ENCODE measurements at places on chromosomes 12 and 14.

DNA sequence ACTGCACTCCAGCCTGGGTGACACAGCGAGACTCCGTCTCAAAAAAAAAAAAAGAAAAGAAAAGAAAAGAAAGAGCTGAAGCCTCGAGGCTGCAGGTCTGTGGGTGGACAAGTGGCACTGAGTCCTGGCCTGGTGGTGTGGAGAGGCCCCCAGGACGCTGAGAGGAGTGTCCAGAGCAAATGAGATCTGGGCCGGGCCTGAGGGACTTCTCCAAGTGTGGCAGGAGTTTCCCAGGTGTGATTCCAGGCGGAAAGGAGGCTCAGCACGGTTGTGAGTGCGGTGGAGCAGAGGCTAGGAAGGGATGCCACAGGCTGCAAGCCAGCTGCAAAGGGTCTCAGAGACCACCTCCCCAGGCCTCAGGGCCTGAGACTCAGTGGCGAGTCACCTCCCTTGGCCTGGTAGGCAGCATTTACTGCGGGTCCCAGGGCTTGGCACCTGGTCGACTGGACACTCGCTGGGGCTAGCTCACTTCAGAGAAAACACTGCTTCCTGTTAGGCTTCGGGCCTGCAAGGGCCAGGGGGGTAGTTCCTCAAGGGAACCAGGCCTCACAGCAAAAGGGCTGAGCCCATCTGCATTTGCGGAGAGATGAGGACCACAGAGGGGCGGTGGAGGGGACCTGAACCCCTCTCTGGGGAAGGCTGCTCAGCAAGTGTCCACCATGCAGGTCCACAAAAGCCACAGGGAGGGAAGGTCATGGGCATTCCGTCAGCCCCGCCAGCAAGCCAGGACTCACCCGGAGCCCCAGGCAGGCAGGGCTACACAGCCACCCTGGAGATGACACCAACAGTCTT is 11.7 kb downstream of the TTC7B start:
- no peak for DNase-seq

- no peak for DNase-seq
Measured at GRCh38 chr12:86122846-86123468, 133.2 kb downstream of the MGAT4C start.

DNA sequence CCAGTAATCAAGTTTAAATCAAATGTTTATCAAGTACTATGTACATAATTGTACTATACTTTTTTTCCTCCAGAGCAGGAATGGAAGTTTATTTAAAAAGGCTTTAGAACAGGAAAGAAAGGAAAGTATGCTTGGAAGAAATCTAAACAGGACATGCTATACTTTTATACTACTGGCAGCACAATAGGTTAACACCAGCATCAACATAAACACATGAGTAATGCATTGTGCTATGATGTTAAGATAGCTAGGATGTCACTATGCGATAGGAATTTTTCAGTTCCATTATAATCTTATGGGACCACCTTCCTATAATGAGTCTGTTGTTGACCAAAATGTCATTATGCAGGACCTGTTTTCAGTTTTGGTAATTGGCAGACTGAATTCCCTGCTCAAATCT is 41.5 kb upstream of the ANKS1B start:
- no peak for DNase-seq

- DNase-seq: no peak
Measured at GRCh38 chr12:117120787-117121186, 21.6 kb upstream of the TESC start.

- no peak for DNase-seq
Measured at GRCh38 chr12:16891673-16892072, 285.7 kb upstream of the LMO3 start.

- no peak for DNase-seq
Measured at GRCh38 chr12:31645924-31646323, 13.6 kb upstream of the ETFBKMT start.

GRCh38 chr12:52004042-52004648 is 2.6 kb upstream of the TAMALIN start:
- DNase-seq: no peak

DNA sequence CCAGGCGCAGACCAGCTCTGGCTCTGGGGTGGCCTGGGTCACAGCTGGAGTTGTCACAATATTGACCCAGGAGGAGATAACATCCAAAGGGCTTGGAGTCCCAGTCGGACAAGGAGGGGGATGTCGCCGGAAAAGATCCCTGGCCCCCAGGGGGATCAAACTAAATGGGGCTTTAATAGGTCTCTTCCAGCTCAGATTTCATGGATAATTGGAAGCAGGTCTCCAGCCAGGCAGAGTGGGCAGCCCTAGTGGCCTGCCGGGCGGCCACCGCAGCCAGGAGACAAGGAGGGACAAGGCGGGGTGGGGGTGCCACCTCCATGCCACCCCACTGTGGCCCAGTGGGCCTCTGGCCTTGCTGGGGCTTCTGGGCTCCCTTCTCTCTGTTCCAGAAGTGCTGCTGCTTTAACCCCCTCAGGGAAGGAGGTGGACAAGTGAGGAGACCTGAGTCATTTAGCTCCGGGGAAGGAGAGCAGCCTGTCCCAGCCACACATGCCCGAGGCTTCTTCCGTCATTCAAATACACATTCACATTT is 23.1 kb upstream of the PGF start:
- DNase-seq: no peak

DNA sequence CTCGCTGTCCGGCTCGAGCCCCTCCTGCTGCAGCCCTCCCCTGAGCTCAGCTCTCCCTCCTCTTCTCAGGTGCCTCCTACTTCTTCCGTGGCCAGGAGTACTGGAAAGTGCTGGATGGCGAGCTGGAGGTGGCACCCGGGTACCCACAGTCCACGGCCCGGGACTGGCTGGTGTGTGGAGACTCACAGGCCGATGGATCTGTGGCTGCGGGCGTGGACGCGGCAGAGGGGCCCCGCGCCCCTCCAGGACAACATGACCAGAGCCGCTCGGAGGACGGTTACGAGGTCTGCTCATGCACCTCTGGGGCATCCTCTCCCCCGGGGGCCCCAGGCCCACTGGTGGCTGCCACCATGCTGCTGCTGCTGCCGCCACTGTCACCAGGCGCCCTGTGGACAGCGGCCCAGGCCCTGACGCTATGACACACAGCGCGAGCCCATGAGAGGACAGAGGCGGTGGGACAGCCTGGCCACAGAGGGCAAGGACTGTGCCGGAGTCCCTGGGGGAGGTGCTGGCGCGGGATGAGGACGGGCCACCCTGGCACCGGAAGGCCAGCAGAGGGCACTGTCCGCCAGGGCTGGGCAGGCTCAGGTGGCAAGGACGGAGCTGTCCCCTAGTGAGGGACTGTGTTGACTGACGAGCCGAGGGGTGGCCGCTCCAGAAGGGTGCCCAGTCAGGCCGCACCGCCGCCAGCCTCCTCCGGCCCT is 22.8 kb downstream of the MMP17 start:
- DNase-seq: no peak

- DNase-seq: no peak
Measured at GRCh38 chr14:92644171-92644969, 104.1 kb downstream of the LGMN start.

DNA sequence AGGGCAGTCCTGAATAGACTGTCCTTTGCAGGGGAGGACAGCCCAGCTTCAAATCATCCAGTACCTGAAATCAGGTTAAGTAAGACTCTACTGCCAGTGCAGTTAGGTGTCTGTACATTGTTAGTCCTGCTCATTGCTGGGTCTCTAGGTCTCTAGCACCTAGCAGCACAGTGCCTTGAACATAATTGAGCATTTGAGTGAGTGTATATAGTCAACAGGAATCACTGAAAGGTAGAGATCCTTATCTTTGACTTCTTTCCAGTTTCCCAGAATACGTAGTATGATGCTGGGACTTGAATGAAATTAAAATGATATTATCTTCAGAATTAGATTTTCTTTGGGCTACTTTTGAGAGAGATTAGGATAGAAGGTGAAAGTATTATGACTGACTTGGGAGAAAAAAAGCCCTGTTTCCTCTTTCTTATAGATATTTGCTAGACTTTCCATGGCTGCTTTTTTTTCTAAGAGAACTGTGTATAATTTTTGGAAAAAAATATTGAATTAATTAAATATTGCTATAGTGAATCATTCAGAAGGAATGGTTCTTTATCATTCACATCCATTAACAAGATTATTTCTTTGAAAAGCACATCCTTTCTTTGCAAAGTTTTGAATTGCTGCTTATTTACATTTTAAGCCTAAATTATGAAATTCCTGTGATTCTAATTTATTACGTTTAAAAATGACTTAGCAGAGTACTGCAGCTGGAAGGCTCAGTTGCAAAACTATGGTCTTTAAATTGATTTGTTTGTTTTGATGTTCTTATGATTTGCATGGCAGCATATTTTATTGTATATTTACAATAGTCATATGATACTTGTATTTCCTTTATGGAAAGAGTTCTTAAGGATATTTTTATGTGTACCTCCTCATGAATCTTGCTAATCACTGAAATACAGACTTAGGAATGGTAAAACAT is 51.6 kb downstream of the PPP4R4 start:
- no peak for DNase-seq

GRCh38 chr12:14878488-14878887 is 7.2 kb downstream of the MGP start:
- DNase-seq: no peak

DNA sequence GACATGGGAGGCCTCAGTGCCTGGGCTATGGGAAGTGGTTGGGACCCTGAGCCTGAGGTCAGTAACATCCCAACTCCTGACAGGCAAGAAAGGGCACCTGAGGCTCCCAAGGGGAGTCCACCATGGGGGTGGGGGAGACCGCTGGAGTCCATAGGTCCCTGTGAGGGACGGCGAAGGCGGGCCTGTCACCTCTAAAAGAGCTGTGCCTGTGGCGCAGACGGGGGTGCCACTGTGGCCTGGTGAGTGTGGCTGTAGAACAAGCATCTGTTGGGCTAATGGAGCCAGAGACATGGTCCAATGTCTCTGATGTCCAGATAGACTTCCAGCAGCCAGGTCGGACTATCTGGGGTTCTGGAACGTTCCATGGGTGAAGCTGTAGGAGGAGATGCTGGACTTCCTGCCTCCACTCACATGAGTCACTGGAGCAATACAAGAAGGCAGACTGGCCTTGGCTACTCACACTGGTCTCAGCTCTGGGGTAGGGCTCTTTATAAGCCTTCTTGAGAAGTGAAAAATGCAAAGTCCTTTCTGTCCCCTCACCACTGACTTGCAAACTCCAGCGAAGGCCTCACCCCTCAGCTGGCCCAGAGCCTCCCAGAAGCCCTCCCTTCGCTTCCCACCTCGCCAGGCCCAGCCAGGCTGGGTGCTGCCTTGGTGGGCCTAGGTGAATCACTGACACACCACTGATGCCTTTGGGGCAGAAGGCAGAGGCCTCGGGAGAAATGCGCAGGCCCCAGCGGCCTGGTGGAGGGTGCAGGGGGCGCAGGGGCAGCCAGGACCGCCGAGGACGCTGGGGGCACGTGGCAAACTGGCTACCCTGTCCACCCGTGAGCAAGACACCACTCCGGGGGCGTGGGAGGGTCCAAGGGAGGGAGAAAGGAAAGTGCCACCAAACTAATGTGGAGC is 1.1 kb upstream of the TRAF3 start:
- DNase-seq: no peak

GRCh38 chr12:98997899-98998298 is 352.8 kb downstream of the APAF1 start:
- no peak for DNase-seq

- peak; percentile 75 for DNase-seq
Measured at GRCh38 chr14:75249251-75249957, 29.2 kb upstream of the FOS start.

- DNase-seq: no peak
Measured at GRCh38 chr12:70664465-70664881, 27.2 kb upstream of the PTPRB start.

GRCh38 chr12:84738481-84738972 is 174.1 kb downstream of the SLC6A15 start:
- no peak for DNase-seq

- no peak for DNase-seq
Measured at GRCh38 chr12:31961137-31961536, 1.9 kb downstream of the RESF1 start.

DNA sequence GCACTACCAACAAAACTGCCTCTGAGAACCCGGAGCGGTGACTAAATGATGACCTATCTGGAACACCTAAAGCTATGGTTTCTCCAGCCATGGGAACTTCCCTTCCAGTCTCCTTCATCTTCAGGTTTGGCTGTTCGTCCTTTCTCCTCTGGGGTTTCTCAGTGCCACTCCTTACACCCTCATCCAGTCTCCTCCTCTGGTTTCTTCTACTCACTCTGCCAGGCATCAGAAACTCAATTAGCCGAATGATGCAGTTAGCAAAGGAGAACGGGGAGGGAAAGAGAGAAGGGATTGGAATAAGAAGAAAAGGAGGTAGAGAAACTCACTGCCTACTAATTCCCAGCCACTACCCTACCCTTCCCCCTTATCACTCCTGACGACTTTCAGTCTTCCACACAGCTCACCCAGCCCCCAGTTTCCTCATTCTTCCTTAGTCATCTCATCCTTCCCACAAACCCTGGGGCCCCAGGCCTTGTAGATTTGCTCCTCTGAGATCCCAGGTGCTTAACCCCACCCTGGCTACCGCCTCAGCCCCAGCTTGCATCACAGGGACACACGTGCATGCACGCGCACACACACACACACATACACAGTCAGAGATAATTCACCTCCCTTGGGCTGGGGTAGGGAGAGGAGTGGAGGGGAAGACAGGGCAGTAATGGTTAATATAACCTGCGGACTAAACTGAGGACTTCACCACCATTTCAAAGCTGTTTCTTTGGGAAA is 13.0 kb downstream of the FGD6 start:
- no peak for DNase-seq

- no peak for DNase-seq
Measured at GRCh38 chr14:90177539-90178189, 78.7 kb upstream of the PSMC1 start.

- DNase-seq: no peak
Measured at GRCh38 chr12:12428961-12429657, 72.2 kb downstream of the BORCS5 start.

DNA sequence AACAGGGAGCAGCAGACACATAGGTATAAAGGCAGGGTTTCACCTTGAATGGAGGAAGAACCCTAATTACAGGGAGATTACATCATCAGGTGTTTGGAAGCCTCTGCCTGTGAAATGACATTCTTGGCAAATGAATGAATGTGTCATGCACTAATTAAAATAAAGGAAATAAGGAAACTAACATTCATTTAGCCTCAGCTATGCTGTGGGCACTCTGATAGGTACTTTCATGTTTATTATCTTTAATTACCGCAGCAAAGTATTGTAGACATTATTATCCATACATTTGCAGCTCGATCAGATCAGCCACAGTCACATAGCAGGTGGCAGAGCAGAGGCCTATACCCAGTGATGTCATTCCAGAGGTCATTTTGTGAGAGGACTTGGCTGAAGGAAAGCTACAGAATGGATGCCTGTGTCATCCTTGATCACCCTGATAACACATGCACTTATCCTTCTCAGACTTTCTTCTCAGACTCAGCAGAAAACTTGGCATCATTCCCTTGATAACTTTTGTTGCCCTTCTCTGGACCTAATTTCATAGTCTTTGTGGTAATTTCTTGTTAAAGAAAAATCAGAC is 18.4 kb downstream of the ZNF664 start:
- DNase-seq: no peak
